ENCODE measurements at places on chromosomes 12 and 14. TPM values are rescaled to one million over a fixed set of nuclear protein-coding genes. Genes with fewer than 3 reads are reported as not detected.

The KLRG1 gene
- 8.7 TPM for total RNA-seq

The MGP gene
- total RNA-seq = not detected

The ACVR1B gene
- 10.8 TPM for total RNA-seq

The ASPG gene
- total RNA-seq = not detected

The SLCO1B3 gene
- not detected for total RNA-seq

The PHLDA1 gene
- 63.6 TPM for total RNA-seq

The FOXN4 gene
- not detected for total RNA-seq

The OR6C2 gene
- not detected for total RNA-seq

Data from activated CD8-positive, alpha-beta memory T cell treated with anti-CD3 and anti-CD28 coated beads for 36 hours (primary cell).